Stimulated activated CD8-positive, alpha-beta memory T cell treated with anti-CD3 and anti-CD28 coated beads, Interleukin-15, amount 100 ng/mL, for 24 hours (primary cell): ENCODE measurements at places on chromosomes 2 and 18.

- DNase-seq = no peak
These were observed 14.6 kb downstream of the CLASP1 start for GRCh38 chr2:121634354-121635307.

- no peak for DNase-seq
These were observed 35.4 kb downstream of the MGAT5 start for GRCh38 chr2:134289225-134289624.

- DNase-seq = no peak
These were observed 721 bp downstream of the ADAM17 start for GRCh38 chr2:9554921-9555296.

- DNase-seq = no peak
These were observed 9.9 kb downstream of the FHL2 start for GRCh38 chr2:105388971-105389381.

GRCh38 chr2:162175714-162176113 is 23.7 kb upstream of the GCG start:
- no peak for DNase-seq

- DNase-seq = no peak
These were observed 482.5 kb downstream of the STK39 start for GRCh38 chr2:167764772-167765341.

DNA sequence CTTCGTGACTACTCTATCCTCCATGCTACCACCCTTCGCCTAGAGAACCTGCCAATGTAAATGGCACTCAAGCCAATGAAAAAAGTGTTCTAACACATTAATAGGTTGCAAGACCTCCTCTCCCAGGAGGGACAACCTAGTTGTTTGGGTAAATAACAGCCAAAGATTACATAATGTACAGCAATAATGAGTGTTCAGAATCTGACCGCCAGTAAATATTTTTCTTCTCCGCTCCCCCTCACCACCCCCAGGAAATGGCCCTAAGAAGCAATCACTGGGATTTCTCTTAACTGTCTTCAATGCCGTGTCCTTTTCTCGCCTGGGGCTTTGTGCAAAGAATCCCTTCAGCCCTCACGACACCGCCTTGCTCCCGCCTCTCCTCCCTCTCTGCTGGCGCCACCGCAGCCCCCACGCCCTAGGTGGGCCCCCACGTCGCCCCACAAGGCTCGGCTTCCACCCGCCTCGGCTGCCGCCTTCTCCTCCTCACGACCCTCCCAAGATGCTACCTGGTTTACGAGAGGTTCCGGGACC is 458 bp downstream of the HYCC2 start:
- DNase-seq = no peak

GRCh38 chr2:176285321-176285720 is 16.1 kb downstream of the MTX2 start:
- no peak for DNase-seq

GRCh38 chr2:106207246-106207645 is 13.1 kb upstream of the UXS1 start:
- no peak for DNase-seq

GRCh38 chr2:44676379-44676778 is 265.1 kb upstream of the SIX3 start:
- no peak for DNase-seq

DNA sequence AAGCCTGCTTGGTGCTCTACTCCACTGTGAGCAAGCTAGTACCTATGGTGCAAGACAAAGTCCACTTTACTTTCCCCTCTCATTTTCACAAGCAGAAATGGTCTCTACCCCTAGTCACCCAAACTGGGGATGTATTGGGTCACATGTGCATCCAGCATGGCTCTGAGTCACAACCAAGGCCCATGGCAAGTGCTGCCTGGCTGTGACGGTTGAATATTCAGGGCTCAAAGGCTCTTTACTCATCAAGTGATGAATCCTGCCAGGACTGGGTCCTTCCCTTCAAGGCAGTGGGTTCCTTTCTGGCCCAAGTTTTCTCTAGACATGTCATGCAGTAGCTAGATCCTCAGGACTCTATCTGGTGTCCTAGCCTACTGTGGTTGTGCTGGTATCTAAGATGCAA is 311.5 kb downstream of the DLGAP1 start:
- no peak for DNase-seq

DNA sequence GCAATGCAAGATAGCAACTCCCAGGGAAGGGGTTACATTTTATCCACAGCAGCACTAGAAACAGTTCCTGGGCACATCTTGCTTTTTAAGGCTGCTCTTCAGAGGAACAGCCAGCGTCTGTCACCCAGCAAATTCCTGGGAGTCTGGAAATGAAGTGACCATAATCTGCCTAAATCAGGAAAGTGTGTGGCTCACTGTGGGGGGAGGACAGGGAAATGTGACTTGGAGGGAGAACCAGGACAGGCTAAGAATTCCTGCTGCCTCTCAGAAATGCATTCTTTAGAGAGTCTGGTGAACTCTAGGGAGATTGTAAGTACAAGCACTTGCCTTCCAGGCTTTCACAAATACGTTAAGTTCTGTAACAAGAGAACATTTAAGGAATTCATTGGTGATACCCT is 364.3 kb upstream of the SPHKAP start:
- DNase-seq = no peak

DNA sequence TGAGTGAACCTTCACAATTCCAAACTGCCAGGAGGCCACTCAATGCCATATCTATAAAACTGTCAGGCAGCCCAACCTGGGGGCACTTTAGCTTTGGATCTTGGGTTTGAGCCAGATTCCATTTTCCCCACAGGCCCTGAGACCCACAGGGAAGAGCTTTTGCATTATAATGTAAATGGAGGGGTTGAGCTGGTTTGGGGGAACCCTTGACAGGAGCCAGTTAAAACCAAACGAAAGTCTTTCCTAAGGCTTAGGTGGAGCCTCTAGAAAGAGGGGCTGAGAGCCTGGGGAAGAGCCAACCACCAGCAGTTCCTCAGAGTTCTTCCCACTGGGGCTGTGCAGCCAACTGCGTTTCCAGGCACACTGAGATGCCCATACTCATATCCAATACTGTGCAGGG is 42.7 kb downstream of the BCL11A start:
- no peak for DNase-seq

- no peak for DNase-seq
These were observed 74.6 kb upstream of the HDAC4 start for GRCh38 chr2:239475161-239476028.

DNA sequence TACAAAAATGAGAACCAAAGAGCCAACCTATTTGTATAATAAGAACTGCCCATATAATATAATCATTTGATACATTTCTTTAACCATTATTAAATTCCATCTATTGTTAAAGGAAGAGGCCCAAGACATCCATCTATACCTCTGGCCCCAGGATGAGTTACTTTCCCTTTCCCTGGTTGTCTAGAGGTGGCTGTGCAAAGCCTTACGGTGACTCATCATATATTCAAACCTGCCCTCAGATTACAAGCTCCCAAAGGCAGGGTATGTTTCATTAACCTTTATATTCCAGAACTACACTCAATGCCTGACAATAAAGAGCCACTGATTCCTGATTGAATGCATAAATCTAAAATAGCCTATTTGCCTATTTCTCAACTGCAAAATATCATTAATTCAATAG is 105.8 kb upstream of the PID1 start:
- no peak for DNase-seq

GRCh38 chr2:62931536-62931935 is 119.1 kb upstream of the OTX1 start:
- no peak for DNase-seq

DNA sequence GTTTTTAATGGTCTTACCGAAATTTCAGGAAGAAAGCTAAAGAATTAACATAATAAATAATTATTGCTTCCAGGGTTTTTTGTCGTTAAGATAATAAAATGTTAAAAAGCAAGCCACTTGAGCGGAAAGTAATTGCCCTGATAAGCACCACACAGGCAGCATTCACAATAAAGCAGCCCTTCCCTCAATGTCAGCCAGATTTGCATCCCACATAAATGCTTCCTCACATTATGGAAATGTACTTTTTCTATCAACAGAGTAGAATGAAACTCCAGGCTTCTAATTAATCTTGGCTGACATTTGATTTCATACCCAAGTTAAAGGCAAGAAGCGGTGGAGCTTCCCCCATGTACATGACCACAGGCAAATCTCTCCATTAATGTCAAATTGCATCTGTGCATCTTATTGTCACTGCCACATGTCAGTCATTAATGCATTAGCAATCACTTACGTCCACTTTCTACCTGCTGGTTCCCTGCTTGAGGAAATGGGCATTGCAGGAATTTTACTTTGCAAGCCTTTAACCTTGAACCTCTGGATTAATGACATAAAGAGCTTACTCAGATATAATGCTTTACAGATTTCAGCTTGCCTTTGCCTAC is 26.2 kb downstream of the PTPRM start:
- no peak for DNase-seq

GRCh38 chr2:101011152-101011551 is 9.1 kb downstream of the RPL31 start:
- no peak for DNase-seq

DNA sequence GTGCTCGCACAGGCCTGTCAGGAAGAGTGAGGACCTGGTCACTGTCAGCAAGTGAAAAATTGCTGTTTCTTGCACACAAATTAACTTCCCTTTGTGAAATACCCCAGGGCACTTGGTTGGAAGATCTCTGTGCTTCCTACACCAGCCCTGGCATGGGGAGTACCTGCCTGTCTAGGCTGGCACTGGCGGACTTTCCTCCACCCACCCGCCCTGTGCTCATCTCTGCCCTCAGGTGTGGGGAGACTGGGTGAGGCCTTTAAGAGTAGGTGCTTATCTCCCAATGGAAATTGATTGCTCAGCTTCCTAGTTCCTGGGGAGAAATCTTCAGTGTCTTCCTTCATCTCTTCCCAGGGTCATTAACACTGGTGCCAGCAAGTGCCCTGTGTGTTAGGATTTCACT is 42.1 kb downstream of the IMPA2 start:
- no peak for DNase-seq

DNA sequence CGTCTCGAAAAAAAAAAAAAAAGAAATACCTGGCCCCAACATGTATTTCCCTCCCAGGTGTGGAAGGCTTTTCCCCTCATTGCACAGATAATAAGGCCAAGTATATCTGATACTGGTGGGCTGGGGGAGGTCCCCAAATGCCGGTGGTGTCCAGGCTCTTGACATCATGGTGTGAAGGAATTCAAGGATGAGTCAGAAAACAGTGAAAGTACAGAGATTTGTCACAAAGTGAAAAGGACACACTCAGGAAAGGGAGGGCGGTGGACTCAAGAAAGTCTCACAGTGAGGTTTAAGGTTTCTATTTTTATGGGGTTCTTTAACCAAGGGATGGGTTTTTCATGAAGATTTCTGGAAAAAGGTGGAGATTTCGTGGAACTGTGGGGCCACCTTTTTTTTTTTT is 37.8 kb upstream of the FZD5 start:
- DNase-seq = no peak

GRCh38 chr2:46504221-46504620 is 24.9 kb downstream of the TMEM247 start:
- DNase-seq = no peak

- peak; percentile 6 for DNase-seq
These were observed 84.2 kb upstream of the TTN start for GRCh38 chr2:178891265-178891958.
